Daoy (cell line): ENCODE measurements at places on chromosomes 5 and 9. TPM values are rescaled to one million over a fixed set of nuclear protein-coding genes. Genes with fewer than 3 reads are reported as not detected.
A peak's percentile ranks its signal among the peaks of the same experiment; 100 is the strongest.

DNA sequence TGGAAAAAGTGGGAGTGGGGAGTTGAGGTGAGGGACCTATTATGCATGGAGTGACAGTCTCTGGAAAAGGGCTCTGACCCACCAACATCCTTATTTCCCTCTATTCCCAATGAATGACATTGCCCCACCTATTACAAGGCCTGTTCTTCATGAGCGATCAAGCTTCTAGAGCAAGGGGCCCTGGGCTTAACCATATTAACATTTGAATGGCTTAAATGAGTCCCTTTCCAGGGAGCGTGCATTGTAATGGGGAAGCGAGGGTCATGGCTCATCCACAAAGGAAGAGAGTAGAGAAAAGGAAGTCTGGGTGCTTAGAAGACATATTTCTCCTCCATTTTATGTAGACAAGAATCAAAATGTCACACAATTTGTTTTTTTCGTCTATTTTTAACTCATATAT lies 255.5 kb downstream of the CAAP1 start:
- no peak for DNase-seq

GRCh38 chr9:15642369-15642962 lies 89.6 kb downstream of the CCDC171 start:
- DNase-seq: peak; percentile 2

- peak; percentile 91 for DNase-seq
These were observed 114.2 kb upstream of the ADAMTS16 start for GRCh38 chr5:5025774-5026408.

GRCh38 chr9:94937214-94937903 lies 210.9 kb downstream of the AOPEP start:
- peak; percentile 85 for DNase-seq

CMYA5 gene
- 0.06 and 0.17 TPM in 2 replicates for total RNA-seq

GRCh38 chr5:163309914-163310313 lies 127.5 kb upstream of the CCNG1 start:
- DNase-seq: no peak

- DNase-seq: no peak
These were observed 1.4 kb downstream of the GTF3C5 start for GRCh38 chr9:133032171-133032570.

- no peak for DNase-seq
These were observed 53.2 kb upstream of the ACO1 start for GRCh38 chr9:32331240-32331639.

DNA sequence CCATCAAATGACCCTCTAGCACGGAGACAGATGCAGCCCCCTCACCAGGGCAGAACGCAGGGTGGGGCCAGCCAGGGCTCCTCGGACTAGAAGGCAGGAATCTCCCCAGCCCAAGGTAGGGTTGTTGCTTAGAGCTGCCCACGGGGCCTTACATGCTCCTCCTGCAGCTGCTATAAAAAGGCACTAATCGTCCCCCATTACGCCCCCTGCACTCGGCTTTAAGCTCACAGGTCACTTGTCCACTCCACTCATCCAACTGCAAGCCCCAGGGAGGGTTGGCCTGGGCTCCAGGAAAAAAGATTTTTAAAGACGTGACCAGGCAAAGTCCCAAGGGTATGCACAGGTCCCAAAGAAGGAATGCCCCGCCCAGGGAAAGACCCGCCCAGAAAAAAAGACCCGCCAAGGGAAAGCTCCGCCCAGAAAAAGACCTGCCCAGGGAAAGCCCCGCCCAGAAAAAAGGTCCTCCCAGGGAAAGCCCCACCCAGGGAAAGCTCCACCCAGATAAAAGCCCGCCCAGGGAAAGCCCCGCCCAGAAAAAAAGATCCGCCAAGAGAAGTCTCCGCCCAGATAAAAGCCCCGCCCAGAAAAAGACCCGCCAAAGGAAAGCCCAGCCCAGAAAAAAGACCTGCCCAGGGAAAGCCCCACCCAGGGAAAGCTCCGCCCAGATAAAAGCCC lies 11.1 kb downstream of the GRIN1 start:
- DNase-seq: no peak

- DNase-seq: peak; percentile 97
These were observed 84.4 kb downstream of the ADRB2 start for GRCh38 chr5:148910686-148911361.

GRM6 gene
- total RNA-seq: not detected in 2 replicates

DNA sequence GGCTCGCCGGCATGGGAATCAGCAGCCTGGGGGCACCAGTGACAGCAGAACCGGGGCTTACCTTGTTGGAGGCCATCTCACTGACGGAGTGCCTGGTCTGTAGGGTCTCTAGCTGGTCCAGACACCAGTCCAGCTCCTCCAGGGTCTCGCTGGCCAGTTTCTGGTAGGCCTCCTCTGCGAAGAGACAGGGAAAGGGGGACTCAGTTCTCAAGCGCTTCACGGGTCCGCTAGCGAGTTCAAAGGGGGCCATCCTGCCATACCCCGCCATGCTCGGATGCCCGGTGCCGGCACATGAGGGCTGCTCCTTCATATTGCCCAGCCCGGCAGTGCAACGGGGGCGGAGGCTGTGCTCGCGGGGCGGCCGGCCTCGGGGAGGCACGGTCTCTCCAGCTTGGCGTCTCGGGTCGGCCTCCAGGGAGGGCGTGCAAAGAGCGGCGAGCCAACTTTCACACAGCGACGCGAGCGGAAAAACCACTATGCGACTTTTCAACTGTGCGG lies 456.0 kb downstream of the RAB3C start:
- peak; percentile 60 for DNase-seq

LRRC19 gene
- total RNA-seq: not detected in 2 replicates

CCDC171 gene
- total RNA-seq: 0.57 TPM in 2 replicates

GRCh38 chr9:3035579-3036332 lies 191.9 kb upstream of the PUM3 start:
- DNase-seq: no peak

DNA sequence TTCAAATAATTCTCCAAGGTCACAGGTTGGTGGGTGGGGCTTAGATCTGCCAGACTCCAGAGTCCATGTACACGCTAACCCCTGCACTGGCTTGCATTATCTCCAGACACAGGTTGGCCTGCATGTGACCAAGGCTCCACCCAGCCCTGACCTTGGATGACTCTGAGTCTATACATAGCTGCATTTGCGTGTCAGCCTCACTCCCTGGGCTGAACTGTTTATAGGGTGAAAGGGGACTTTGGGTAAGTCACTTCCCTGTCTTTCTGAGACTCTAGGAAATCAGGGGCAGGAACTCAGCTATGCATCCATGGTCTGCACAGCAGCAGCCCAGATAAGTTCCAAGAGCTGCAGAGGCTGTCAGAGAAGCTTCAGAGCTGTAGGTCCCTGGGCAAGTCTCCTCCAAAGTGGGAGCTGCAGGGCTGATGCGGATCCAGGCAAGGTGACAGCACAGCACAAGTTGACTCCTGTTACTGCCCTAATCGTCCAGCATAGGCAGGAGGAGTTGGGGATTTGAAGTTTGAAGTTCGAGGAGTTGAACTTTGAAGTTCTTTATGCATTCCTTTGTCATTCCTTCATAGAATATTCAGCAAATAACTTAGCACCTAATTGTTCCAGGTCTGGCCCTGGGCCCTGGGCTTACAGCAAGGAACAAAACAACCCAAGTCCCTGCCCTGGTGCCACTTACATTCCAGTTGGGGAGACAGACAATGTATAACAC lies 53.4 kb downstream of the SLC22A5 start:
- peak; percentile 77 for DNase-seq

DNA sequence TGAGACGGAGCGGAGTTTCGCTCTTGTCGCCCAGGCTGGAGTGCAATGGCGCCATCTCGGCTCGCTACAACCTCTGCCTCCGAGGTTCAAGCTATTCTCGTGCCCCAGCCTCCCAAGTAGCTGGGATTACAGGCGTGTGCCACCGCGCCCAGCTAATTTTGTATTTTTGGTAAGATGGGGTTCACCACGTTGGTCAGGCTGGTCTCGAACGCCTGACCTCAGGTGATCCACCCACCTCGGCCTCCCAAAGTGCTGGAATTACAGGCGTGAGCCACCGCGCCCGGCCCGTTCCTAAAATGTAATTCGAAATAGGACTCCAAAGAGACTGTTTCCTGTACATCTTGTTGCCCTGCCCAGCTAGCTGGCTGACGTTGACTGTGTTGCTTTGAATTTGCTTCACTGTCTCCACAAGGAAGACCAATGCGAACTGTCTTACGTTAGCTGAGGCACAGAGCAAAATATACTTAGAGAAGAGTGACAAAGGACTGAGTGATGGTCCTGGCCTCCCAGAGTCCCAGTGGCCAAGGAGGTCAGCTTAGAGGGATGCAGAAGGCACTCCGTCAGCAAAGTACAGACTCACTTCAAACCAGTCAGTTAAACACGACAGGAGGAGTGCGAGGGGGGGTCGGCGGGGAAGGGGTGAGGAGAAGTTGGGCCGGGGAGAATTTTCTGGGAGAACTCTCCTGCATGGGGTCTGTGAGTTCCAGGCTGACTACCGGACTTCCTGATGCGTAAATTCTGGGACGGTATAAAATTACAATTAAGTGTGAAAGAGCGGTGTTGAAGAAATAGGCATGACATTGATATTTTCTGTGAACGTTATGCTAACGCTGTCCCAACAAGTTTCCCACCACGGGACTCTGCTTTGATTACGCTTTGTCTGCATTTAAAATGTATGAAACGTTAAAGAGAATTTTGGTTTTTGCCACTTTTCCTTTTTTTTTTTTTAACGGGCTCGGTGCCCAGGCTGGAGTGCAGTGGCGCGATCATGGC lies 6.8 kb upstream of the TRIM41 start:
- peak; percentile 66 for DNase-seq

DNA sequence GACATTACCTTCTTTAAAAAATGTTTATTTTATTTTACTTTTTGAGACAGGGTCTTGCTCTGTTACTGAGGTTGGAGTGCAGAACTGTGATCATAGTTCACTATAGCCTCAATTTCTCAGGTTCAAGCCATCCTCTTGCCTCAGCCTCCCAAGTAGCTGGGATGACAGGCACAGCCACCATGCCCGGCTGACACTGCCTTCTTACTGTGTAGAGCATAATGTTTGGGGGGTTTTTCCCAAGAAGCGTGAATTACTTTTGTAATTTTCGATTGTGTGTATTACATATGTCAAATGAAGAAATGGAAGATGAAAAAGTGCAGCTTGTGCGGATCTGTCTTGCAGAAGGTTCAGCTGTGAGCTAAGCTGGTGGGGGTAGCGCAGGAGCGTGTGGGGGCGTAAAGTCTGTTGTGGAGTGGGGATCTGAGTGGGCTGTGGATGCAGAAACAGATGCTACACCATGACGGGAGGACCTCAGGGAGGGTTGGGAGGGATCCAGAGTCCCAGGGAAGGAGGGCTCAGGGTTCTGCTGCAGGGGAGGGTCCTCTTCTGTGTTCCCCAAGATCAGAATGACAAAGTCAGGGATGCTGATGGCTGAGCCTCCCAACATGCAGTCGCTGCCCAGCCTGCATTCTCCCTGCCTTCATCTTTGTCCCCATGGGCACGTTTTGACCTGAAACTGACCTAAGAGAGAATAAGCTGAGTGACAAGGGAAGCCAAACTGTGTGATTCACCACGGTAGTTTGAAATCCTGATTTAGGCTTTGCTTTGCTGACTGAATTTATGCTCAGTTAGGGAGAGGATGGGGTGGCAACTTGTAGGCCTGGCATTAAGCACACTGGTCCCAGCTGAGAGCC lies 6.8 kb upstream of the ANKRD33B start:
- DNase-seq: no peak

PCDHA8 gene
- 0.06 TPM in 1 of 2 replicates, not detected in the other for total RNA-seq

- peak; percentile 36 for DNase-seq
These were observed 163.2 kb downstream of the ARRDC3 start for GRCh38 chr5:91219803-91220371.

MARCOL gene
- not detected in 2 replicates for total RNA-seq

ZNF367 gene
- 23.8 and 28.8 TPM in 2 replicates for total RNA-seq

GRCh38 chr9:106689089-106689488 lies 173.9 kb upstream of the ZNF462 start:
- no peak for DNase-seq

DNA sequence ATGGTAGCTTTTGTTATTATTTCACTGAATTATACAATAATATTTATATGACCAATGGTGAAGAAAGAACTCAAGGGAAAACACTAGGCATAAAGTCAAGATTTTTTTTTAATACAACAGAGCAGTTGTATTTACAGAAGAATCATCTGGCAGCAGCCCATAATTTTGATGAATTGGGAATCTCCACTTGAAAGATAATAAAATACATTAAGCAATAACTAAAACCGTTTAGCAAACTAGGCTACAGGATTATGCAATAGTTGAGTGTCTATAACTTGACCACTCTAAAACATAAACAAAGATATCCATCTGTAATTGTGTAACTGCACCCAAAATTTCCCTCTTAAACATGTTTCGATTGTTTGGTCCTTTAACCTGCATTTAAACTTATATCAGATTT lies 80.8 kb downstream of the SNCAIP start:
- DNase-seq: no peak

BTNL8 gene
- not detected in 2 replicates for total RNA-seq

TRIM36 gene
- 6.3 and 13.3 TPM in 2 replicates for total RNA-seq

DNA sequence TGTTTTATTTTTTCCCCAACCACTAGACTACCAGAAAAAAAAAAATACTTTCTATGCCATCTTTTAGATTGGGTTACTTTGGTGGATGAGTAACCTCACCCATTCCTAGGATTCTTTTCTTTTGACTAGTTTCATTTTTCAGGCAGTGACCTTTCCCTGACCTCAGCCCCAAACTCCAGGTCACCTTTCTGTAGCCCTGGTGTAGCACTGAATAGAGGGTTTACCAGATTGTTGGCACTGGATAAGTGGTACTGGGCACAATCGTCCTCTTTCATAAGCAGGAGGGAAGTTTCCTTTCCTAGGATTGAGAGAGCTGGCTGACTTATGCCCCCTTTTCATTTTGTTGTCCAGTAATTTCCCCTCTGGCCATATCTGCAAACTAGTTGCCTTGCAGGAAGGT lies 169.4 kb upstream of the TMEM161B start:
- peak; percentile 74 for DNase-seq

GLRX gene
- 7.1 and 8.3 TPM in 2 replicates for total RNA-seq

- DNase-seq: no peak
These were observed 454.2 kb upstream of the CLINT1 start for GRCh38 chr5:158313027-158313732.

DNA sequence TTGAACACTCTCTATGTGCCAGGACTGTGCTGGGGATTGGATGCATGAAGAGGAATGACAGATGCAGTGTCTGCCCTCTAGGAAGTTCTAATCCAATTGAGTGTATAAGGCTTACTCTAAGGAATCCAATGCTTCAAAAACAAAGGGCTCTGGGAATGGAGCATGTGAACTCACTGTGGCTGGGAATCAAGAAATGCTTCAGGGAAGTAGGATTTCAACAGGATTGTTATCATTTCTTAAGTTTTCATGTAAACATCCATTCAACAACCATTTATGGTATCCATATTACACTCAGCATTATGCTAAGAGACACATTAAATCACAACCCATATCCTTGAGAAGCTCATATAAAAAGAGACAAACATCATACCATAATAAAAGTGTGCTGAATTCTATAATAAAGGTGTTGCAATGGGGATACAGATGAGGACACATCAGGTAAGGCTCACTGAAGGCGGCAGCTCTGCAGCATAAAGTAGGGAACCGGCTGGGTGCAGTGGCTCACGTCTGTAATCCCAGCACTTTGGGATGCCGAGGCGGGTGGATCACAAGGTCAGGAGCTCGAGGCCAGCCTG lies 11.3 kb downstream of the SIL1 start:
- DNase-seq: no peak

GRCh38 chr9:90991953-90992352 lies 190.3 kb downstream of the SYK start:
- DNase-seq: no peak

RNF224 gene
- total RNA-seq: 0.21 TPM in 1 of 2 replicates, not detected in the other

ENC1 gene
- 66.7 and 74.6 TPM in 2 replicates for total RNA-seq
